ENCODE measurements at places on chromosomes 4 and X. TPM values are rescaled to one million over a fixed set of nuclear protein-coding genes. Genes with fewer than 3 reads are reported as not detected.

The HPSE gene
- total RNA-seq: 5.9 TPM

The BTC gene
- 10.3 TPM for total RNA-seq

The CTAG2 gene
- not detected for total RNA-seq

The CFAP97 gene
- total RNA-seq: 32.9 TPM

The KIAA1210 gene
- total RNA-seq: not detected

The WFS1 gene
- total RNA-seq: 109 TPM

The PNCK gene
- 28.3 TPM for total RNA-seq

The PCDH11X gene
- 0.06 TPM for total RNA-seq

The MAGEA11 gene
- not detected for total RNA-seq

The CXCL8 gene
- 0.92 TPM for total RNA-seq

The HTN3 gene
- total RNA-seq: not detected

The TCEAL6 gene
- not detected for total RNA-seq

The FOXR2 gene
- total RNA-seq: not detected

- DNase-seq: peak; percentile 18
Observed at GRCh38 chr4:166594326-166594946, 639.9 kb downstream of the SPOCK3 start.

GRCh38 chrX:151596282-151596681 lies 32.8 kb downstream of the PASD1 start:
- DNase-seq: no peak

DNA sequence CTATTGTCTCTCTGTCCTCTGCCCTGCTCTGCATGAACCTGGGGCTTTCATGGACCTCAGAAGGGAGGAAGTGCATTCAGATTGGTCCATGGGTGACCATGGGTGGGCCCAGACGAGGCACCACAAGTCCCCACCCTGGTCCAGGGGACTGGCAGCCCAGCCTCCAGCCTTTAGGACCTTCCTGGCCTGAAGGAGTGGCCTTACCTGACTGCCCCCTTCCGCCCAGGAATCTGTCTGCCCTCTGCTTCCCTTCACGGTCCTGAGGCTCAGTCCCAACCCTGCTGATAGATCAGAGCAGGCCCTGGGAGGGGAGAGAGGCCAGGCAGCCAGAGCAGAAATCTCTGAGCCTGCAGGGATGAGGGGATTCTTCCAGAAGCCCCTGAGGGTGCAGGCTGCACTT lies 455.4 kb downstream of the PCDH18 start:
- no peak for DNase-seq

GRCh38 chr4:158428242-158428641 lies 93.4 kb upstream of the RXFP1 start:
- DNase-seq: no peak

DNA sequence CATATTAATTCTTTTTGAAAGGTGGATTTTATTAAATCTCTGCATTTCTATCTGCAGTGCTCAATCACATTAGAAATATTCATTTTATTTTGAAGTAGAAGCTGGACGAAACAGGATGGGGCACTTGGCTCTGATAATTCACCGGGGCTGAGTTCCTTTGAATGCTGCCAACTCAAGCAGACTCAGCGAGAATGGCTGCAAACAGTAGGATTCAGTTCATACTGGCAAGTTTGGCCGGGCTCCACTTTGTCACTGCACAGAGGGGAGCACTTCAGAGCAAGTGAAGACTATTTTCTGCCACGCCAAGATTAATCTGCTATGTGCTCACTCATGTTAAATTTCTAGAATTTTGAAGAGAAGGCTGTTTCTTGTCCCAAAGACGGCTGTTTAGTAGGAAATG lies 30.7 kb upstream of the KLHL8 start:
- no peak for DNase-seq

GRCh38 chr4:3338976-3339531 lies 46.2 kb downstream of the RGS12 start:
- DNase-seq: no peak

DNA sequence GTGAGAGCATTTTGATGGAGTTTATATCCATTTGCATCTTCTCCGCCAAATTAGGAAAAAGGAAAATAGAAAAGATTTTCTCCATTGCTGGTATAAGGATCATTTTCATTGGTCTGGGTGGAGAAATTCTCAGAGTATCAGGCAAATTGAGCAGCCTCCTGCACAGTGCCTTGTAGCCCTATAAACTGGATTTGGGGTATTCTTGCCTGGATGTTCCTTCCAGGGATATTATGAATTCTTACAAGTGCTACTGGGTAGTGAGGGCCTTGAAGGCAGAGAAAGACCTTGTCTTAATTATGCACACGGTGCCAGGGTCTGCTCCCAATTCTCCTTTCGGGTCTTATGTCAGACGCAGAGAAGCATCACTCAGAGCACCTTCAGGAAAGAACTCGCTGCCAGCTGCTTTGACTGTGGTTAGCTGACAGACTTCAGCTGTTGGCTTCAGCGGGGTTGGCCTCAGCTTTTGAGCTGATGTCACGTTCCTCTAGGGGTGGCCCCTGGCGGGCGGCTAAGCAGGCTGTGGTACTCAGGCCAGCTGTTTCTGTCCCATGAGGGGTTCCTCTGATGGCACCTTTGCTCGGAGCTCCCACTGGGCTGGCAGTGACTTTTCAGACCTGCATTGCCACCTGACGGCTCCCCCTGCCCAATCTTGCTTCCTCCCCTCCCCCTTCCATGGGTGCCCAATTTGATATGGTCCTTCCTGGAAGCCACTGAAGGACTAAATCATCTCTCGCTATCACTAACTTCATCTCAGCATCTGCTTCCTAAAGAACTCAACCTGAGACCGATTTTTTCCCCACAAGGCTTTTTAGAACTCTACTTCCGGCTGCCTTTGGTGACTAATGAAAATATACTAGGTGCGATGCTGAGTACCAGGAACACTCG lies 519.5 kb downstream of the BCOR start:
- DNase-seq: no peak

DNA sequence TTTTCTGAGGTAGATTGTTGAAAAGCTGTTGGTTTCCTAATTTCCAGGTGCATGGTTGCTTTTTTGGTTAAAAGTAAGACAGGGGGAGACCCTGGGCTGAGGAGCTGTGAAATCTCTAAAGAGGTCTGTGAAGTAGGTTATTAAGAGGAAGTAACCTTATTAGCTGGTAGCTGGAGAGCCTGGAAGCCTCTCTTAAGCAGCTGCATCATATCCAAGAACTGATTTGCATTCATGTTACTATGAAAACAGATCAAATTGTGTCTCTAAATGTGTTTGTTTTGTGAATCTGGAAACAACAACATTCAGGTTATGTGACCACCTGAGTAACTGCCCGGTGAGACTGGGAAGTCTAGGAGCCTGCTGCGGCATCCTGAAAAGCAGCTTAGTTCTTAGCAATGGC lies 54.1 kb downstream of the ARHGAP10 start:
- no peak for DNase-seq

DNA sequence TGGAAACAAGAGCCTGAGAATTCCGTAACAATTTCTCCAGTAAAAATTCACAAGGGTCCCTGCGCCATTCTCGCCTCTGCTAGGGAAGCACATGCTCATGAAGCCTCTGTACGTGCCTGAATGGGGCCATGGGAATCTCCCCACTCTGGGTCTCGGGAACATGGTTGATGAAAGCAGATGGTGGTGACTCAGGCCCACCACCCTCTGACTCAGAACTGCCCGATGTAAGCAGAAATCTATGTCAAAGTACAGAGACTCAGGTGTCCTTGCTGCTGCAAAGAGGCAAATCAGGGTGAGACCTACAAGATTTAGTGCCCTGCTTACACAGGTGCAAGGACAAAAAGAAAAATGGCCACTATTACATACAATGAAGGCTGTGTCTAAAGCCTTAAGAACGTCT lies 65.0 kb downstream of the SCD5 start:
- no peak for DNase-seq

- no peak for DNase-seq
Observed at GRCh38 chrX:47266643-47267042, 33.8 kb downstream of the USP11 start.

- peak; percentile 67 for DNase-seq
Observed at GRCh38 chrX:40175511-40176350, 78.0 kb upstream of the BCOR start.

GRCh38 chrX:2631743-2632532 lies 59.2 kb upstream of the CD99 start:
- no peak for DNase-seq

DNA sequence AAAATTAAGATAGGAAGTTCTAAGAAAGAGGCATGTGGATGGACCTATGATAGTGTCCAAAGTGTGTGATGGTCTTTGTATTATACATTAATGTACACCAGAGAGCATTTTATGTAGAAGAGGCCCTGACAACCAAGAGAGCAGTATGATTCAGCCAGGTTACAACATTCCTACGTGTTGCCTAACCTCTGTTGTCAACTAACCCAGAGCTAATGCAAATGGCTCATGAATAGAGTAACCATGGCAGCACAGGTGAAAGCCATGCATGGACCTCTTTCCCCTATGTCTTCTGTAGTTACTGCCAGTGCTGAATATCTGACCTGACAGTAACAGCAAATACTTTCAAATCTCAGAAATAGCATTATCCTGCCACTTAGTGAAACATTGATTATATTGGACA lies 255.6 kb downstream of the NDST4 start:
- DNase-seq: no peak

DNA sequence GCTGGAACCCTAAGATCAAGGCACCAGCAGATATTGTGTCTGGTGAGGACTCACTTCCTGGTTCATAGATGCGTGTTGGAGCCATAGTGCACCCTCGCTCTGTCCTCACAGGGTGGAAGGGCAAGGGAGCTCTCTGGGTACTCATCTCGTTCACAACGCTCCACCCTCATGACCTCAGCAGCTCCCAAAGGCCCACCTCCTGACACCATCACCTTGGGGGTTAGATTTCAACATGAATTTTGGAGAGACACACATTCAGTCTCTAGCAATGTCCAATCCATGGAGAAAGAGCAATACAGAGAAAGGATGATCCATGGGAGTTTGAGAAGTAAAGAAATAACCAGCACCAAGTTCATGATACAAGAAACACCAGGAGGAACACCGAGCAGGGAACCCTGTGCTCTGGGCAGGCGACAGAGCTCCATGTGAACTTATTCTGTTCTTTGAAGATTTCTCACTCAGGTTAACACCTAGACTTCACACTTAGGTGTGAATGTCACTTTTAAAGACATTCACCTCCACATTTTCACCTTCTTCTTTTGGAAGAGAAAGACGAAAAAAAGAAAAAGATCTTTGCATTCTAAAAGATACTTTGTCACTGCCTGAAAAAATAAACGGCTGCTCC lies 171.8 kb upstream of the FAM9B start:
- DNase-seq: no peak

- no peak for DNase-seq
Observed at GRCh38 chrX:133150730-133151129, 53.8 kb upstream of the USP26 start.

DNA sequence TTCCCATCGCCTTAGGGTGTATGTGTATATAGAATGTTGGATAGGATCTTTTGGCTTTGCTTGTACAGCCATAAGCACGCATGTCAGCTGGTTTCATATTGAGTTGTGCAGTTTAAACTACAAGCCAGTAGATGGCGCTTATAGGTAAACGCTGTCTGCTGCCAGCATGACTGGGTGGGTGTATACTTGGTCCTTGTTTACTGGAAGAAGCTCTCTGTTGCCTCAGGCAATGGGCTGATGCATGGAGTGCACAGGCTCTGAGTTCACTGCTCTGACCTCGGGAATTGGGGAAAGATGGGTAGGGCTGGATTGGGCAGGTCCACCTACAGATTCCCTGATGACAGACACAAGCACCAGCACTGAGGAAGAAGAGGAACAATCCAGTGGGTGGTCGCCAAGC lies 831.5 kb downstream of the STIM2 start:
- DNase-seq: no peak

GRCh38 chr4:126306152-126306869 lies 991.6 kb downstream of the FAT4 start:
- DNase-seq: no peak

DNA sequence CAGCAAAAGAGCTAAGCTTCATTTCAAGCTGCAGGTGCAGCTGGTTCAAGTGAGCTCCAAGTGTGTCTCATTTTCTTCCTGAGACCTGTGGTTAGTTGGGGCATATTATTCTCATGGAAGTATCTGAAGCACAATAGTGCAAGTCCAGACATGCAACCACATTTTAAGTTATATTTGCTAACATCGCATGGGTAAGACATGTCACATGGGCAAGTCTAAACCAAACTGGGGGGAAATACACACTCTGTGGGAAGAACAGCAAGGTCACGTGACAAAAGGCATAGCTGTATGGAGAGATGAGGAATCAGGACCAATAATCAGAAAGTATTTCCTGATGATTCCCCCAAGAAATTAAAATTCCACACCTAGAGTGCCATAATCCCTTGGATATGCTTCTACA lies 94.9 kb upstream of the NDP start:
- no peak for DNase-seq

DNA sequence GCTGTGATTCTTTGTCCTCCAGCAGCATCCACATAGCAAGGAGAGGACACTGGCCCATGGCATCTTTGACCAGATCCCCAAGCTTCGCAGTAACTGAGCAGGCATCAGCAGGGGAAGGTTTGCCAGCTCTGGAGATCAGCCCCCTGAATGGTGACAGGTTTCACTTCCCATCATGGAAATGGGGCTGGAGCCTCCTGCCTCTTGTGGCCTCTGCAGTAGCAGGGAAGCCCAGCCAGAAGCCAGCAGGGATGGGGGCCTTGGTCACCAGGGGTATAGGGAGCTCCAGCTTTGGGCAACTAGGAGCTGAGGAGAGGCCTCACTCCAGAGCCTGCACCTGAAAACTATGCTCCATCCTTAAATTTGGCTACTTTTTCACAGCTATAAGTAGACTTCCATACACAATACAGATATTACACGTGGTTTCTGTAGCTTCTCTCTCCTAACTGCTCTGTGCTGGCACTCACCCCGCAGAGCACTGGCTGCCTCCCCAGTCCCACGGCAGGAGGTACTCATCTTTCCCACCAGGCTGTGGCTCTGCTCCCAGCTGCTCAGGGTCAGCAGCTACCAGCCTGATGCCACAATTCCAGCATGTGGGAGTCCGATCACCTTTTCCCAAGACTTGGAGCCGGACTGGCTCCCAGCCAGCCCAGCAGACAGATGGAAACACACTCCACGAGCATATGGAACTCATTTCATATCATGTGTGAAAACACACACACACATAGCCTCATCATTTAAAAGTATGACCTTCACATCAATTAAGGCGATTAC lies 2.8 kb downstream of the TMEM271 start:
- no peak for DNase-seq

DNA sequence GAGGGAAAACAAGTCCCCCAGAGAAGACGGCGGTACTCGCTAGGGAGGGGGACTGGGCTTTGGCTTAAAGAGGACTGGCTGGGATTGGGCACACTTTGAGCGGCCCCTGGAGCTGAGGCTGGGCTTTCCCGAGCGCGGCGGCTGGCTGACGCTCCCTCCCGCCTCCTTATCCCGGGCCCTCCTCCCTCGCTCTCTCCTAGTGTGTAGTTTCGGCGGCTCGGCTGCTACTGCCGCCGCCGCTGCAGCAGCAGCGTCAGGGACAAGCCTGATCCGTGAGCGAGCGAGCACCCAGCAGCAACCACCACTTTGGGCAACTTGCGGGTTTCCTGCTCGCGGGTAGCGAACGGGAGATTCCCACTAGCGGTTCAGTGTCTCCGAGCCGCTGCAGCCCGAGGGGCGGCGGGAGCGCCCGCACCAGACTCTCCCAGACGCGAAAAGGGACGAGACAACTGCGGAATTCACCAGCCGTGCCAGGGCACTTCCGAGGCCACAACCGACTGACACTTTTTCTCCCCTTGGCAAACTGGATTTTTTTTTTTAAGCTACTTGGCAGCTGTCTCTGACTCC lies 632 bp upstream of the PCDH7 start:
- DNase-seq: peak; percentile 51

- no peak for DNase-seq
Observed at GRCh38 chr4:75099321-75099720, 166.4 kb downstream of the PARM1 start.

GRCh38 chr4:88411491-88412096 lies 32.9 kb downstream of the HERC6 start:
- no peak for DNase-seq
